ENCODE measurements at places on chromosomes 6 and 20. TPM values are rescaled to one million over a fixed set of nuclear protein-coding genes. Genes with fewer than 3 reads are reported as not detected.

- no peak for DNase-seq
Observed at GRCh38 chr20:53179749-53180148, 207.6 kb downstream of the TSHZ2 start.

GRCh38 chr20:38208088-38208487 lies 43.0 kb upstream of the TGM2 start:
- no peak for DNase-seq

DNA sequence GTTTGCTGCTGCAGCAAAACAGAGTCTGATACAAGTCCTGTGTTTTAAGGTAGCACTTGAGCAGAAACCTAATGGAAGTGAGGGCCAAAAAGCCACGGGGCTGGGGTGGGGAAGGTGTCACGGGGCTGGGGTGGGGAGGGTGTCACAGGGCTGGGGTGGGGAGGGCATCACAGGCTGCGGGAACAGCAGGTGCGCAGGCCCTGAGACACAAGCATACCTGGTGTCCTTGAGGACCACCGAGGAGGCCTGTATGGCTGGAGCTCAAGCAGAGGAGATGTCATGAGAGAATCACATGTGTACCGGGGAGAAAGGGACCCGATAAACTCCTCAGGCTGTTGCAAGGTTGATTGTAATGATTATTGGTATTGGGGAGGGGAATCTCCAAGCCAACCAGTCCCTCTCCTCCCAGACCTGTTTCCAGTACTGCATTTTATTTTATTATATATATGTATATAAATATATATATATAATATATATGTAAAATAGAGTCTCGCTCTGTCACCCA lies 13.6 kb upstream of the SPO11 start:
- DNase-seq, result no peak

GRCh38 chr6:43129434-43130194 lies 41.5 kb upstream of the SRF start:
- DNase-seq, result peak; percentile 28

DNA sequence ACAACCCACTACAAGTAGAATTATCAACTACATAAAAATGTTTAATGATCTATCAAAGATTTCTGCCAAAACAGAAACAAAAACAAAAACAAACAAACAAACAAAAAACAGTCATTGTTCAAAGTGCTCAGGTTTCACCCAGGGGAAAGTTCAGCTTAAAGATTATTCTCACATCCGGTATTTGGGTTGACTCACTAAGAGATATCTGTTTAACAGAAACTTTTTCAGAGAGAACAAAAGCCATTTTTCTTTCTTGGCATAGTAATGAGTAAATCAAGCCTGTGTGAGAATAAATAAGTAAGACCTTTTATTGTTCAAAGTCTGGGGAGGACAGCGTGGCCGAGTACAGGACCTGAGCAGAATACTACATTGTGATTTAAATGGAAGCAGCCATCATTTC lies 143.6 kb downstream of the RCAN2 start:
- no peak for DNase-seq

DNA sequence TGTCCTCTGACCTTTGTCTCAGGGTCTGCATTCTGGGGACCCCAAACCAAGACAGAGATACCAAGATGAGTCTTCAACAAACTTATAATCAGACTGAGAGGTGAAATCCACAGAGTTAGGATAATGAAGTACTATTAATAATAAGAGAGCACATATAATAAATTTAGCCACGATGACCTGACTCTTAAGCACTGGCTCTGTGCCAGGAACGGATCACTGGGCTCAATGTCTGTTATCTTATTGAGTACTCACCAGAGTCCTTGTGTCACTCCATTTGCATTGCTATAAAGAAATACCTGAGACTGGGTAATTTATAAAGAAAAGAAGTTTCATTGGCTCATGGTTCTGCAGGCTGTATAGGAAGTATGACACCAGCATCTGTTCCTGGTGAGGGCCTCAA lies 18.9 kb upstream of the ITPR3 start:
- DNase-seq, result no peak

DNA sequence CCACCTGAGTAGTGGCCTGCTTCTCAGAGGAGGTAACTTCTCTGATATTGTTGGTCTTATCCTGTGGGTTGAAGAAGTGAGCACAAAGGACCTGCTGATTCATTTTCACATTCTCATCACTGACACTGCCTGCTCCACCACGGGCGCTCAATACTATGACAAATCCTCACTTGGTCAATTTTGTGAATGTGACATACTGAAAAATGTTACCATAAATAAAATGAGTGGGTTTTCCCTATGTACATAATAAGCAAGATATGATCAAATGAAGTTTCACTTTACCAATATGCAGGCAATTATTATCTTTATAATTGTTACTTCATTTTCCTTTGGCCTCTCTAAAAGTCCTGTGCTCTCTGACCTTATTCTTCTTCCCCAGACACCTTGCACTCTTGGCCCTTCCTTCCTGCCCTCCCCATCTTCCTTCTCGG lies 71.5 kb upstream of the RIPOR2 start:
- DNase-seq, result no peak

- DNase-seq, result no peak
Observed at GRCh38 chr6:152471456-152472265, 165.5 kb downstream of the SYNE1 start.

DNA sequence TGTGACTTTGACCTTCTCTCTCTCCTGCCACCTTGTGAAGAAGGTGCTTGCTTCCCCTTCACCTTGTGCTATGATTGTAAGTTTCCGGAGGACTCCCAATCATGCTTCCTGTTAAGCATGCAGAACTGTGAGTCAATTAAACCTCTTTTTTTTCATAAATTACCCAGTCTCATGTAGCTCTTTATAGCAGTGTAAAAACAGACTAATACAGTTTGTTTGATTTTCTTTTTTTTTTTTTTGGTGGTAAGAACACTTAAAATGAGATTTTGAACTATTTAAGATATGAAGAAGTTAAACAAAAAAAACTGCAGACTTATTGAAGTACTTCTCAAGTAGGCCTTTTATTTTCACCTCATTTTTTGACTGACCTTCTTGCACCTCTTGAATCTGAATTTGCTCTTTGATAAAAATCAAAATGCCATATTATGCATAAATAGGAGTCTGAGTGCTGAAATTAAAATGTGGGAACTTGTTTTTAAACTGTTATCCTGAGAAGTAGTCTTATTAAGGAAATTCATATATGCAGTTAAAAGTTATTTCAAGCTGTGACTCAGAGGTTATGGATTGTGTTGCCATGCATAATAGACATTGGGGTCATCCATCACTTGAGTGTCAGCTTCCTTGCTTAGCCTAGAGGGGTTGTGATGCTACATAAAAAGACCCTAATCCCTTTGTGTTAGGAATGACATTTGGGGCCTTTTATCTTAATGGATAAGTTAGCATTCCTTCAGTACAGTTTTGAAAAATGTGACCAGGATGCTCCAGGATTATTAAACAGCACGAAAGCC lies 447.9 kb upstream of the FKBP1C start:
- no peak for DNase-seq

DNA sequence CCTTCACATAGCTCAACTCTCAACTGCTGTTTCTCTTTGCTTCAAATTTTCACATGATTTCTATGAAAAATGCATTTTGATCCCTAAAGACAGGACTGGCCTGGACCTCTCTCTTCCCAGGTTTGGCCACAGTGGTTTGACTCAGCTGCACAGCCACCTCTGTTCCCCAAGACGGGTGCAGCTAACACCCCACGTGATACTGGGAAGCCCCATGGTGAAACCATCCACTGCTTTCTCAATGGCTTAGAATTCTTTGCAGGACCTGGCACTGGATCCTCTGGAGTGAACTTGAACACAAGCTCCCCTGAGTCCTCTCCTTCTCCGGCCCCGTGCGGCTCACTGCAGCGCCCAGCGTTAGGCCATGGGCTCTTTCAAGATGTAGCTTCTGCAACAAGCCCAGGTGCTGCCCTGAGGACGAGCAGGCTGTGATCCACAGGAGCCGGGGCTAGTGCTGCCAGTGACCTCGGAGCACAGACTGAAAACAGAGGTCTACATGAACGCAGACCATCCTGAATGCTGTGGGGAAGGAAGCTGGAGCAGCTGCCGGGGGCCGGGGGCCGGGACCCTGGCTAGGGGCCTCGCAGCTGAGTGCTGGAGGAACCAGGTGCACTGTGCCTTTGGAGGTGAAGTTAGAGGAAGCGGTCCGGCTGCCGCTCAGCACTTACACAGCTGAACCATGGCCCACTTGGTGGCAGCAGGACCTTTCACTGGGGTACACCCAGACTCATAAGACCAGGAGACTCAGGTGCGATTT lies 58.8 kb upstream of the MPC1 start:
- no peak for DNase-seq

ISM1 gene
- total RNA-seq, result 23.8 TPM

RBPJL gene
- total RNA-seq, result not detected

PAX1 gene
- not detected for total RNA-seq

DLL1 gene
- total RNA-seq, result 59.5 TPM

Measured in endothelial cell (in vitro differentiated cells).